Activated T-helper 2 cell treated with anti-CD3 and anti-CD28 coated beads, Interferon-gamma antibody, Interleukin-2, Interleukin-4, amounts not matched to agents 10 μg/mL and 5 μg/mL and 100 μg/mL, durations not matched to agents 14 hours and 24 hours and 36 hours (primary cell): ENCODE measurements at places on chromosomes 3 and 15.

- DNase-seq: no peak
These were observed 26.3 kb downstream of the FBXO22 start for GRCh38 chr15:75929799-75930565.

- DNase-seq: no peak
These were observed 790.4 kb downstream of the GRM7 start for GRCh38 chr3:7651274-7651673.

DNA sequence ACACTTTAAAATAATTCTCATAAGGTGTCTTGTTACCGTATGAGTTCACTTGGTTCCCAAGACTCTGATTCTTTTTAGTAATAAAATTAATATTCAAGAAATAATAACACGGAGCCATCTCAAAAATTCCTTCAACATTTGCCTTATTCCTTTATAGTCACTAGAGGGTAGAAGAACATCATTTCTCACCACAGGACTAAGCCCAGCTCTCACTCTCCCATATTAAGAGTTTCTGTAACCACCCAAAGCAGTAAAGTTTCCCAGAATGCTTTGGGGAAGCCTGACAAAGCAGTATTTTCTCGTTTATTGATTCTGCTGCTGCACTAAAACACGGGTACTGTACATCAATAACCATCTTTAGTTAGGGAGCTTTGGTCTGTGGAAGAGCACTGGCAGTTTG, 114.9 kb downstream of the MCTP2 start:
- no peak for DNase-seq

DNA sequence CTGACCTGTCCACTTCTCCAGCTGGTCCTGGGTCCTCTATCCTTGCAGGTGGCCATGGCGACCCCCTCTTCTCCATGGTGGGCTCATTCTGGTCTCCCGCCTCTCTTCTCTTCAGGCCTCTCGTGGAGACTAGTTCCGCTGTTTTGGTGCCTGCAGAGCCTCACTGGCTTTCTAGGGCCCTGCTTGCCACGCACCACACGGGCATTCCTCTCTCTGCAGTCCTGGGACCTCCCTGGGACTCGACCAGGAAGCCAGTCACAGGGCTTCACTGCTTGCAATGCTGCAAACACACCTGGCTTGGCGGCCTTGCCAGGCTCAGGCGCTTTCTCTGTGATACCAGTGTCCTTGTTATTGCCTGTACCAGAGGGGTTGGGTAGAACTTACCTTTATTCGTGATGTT, 9.1 kb downstream of the SLC28A1 start:
- no peak for DNase-seq

DNA sequence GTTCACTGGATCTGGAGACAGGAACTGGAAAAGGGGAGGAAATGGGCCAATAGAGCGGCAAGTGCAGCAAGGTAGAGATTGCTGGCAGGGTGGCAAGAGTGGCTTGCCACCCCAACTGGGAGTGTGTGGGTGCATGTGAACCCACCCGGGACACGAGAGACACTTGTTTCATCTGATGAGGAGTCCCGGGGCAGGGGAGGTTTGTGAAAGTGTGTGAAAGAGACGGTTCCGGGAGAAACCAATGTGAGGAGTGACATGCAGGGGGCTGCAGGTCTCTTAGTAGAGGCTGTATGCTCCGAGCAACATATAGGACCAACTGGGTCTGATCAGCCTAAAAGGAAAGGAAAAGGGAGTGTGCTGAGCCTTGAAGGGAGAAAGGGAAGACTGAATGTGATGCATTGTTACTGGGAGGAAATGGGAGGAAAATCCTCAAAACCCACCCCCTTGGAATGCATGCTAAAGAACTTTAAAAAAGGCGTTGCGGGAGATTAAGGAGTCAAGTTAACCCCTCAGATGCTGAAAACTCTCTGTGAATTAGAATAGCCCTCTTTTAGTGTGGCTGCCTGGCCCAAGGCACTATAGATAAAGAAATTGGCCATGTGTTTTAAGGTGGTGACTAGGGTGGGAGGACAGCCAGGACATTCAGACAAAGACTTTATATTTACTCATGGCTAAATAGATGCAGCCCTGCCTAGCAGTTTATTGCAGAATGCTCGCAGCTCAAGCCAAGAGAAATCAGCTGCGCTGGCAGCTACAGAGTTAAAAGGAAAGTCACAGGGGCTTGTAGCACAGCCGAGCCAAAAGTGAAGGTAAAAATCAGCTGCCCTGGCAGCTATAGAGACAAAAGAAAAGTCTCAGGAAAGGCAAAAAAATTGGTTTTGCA, 9.1 kb upstream of the SLC9C1 start:
- DNase-seq: no peak

- no peak for DNase-seq
These were observed 37.6 kb downstream of the ANO10 start for GRCh38 chr3:43584043-43584826.

DNA sequence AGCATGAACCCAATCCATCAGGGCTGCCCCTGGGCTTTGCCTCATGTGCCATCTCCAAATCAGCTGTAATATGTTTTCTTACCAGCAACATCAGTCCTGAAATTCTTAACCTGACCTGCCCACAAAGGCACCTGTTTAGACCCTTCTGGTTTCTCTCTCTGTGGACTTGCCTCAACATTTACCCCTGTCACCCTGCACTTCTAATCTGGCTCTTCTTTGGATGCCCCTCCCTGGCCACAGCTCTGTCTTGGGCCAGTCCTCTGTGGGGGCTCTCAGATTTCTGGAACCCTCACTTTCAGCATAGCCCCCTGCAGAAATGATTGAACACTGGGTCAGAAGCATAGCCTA, 168.7 kb upstream of the STAC start:
- DNase-seq: no peak

DNA sequence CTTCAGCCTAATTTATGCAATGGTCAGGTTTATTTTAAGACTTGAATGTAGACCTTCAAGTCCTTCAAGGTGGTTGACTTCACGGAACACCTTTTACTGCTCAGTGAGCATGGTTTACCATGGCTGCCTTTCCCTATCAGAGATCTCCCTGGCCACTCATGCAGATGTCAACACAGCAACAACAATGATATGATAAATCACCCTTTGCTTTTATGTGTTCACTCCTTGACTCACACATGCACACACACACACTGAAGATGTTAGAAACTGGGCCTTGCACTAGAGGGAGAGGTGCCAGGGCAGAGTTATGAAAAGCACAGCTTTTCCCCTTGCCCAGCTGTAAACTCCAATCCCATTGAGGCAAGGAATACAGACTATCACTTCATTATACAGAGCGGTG, 134.4 kb downstream of the WNT5A start:
- DNase-seq: no peak

- no peak for DNase-seq
These were observed 40.6 kb upstream of the ADAMTS9 start for GRCh38 chr3:64728428-64728827.

GRCh38 chr3:146350852-146351251, 99.9 kb upstream of the PLSCR4 start:
- DNase-seq: no peak

GRCh38 chr3:9553021-9553947, at the start of gene LHFPL4:
Gene LHFPL4 (minus strand): TSS chr3:9553822. CDS start chr3:9552679, 1,143 bp downstream.
- no peak for DNase-seq

GRCh38 chr15:90557186-90558084, 27.7 kb downstream of the CRTC3 start:
- DNase-seq: no peak

- DNase-seq: no peak
These were observed 17.9 kb downstream of the KBTBD13 start for GRCh38 chr15:65094294-65094995.

DNA sequence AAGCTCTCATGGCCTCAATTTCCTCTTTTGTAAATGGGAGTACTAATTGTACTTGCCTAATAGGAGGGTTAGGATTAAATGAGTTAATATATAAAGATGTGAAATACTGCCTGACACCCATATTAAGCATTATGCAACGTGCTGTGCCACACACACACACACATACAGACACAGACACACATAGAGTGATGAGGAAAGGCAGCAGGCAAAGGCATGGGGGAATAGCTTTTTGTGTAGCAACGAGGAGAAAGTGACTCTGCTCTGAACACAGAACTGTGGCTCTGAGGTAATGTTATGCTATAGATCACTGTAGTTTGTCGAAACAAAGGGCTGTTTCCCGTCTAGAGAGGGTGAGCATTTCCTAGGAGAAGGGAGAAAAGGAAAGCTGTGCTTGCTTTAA, 233.3 kb upstream of the SLCO3A1 start:
- DNase-seq: no peak

GRCh38 chr3:38990621-38991020, 61.1 kb downstream of the SCN11A start:
- no peak for DNase-seq

- no peak for DNase-seq
These were observed 36.7 kb downstream of the CMTM7 start for GRCh38 chr3:32428092-32429068.

DNA sequence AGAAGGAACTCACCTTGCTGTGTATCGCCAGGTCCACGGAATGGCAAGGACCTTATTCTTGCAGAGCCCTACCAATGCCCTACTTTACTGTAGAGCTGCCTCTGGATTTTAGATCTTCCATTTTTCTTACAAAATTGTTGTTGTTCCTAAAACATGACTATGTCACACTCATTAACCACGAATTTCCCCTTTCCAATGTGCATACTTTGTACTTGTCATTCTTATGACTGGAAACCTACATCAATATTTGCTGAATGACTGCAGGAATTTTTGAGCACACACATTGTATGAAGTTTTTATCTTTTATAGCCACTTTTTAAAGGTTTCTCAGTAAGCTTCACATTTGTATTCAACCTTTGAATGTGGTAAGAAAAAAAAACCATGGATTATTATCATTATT, 35.9 kb upstream of the CMSS1 start:
- no peak for DNase-seq

DNA sequence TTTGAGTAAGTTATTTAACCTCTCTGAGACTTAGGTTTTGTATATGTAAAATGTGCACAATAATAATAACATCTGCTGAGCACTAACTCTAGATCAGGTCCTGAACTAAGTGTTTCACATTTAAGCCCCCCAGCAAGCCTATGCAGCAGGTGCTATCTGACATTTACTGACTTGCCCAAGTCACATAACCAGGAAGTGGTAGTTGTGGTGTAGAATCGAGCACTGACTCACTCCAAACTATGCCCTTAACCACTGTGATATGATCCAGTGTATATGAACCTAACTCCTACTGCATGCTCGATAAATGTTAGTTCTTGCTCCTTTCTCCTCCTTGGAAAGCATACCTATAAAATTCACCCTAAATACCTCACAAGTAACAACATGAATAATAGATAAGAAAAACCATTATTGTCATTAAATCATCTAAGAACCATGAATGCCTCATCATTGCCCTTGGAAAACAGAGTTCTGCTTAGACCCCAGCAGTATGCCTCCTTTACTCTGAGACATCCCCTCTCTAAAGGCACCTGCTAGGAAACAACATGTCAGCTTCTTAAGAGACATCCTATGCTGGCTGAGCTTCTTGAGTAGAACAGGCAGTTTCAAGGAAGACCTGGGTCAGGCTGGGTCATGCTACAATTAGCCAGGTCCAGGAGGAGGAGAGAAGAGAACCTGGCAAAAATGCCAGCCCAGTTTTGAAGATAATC, 3.0 kb upstream of the SHC4 start:
- DNase-seq: peak; percentile 46

DNA sequence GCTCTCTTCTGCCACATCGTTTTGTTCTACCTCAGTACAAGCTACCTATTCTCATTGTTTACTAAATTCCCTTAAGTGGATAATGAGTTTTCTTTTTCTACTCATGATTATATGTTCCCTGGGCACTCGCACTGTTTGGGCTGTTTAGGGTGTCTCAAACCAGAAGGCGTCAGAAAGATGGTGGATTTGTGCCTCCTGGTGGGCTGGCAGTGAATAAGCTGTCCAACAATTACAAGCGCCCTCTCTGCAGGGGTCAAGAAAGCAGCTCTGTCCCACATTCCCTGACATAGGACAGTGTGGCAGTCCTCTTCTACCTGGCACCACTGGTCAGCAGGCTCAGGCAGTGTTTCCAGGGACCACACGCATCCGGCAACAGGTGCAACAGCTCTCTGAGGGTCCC, 173.4 kb upstream of the PPP2R3A start:
- DNase-seq: no peak

DNA sequence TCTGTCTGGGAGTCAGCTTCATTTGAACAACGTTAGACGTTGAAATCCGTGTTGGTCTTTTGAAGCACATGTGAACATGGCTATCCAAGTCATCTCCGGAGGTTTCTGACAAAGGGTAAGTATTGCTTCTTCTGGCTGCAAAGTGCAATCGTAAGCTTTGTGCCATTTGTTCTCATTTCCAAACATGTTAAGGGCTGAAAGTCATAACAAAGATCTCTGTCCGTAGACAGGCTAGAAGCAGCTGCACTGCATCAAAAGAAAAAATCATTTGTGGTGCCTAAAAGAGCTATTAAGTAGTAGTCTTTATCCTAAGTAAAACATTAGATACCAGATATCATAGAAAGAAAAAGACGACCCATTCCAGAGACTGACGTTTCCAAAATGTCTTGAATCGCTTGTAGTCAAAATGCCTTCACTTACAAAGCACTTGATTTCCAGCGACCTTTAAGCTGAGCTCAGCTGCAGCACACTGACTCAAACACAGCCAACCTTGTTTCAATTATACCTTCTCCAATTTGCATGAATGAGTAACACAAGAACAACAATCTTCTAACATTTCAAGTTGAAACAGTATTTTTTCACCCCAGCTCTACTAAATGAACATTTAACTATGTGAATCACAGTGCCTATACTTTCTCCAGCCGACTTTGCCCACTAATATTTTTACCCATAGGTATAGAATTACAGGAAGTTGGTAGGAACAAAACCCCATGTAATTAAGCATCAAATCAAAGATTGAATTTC, 76.6 kb downstream of the NEDD4 start:
- no peak for DNase-seq

DNA sequence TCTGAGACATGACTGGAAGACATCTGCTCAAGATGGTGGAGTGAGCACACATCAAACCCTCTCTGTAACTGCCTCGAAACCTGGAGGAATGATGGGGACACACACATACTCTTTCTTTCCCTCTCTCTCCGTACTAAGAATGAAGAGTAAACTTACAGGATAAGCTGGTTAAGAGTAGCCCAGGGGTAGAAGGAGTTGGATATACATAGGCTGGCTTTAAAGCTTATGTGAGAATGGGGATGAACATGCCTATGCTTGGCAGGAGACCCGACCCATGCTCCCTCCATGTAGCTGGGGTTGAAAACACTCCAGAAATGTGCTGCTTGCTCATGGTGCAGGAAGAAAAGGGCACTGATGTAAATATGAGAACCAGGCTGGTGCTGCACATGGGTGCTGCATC, 68.9 kb downstream of the IL20RB start:
- DNase-seq: no peak

DNA sequence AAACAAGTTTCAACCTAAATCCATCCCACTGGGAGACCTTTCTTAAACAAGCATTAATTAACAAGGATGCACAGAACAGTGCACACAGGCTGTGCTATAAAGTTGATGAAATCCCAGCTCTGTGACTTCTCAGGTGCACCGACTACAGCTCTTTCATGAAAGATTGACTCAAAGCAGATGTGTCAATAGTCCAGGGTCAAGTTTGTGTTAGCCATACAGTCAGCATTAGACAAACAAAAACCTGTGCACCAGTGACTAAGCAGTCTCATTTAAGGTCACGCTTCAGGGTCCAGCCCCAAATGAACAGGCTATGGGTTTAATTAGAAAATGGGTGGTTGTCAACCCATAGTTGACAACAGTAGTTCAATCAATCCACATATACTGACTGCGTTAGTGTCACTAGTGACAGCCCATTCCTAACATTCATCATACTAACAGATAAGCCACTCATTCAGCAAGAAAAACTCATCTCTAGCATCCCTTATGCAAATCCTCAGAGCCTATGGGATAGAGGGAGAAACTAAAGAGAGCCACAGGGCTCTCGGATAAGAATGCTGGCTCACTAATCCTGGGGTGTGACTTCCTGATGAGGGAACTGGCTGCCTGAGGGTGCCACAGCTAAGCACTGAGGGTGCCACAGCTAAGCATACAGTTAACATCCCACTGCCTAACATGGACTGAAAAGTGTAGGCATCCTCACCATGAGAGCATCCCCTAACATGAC, 84.1 kb downstream of the WNT5A start:
- DNase-seq: no peak
